Brain (organoid and tissue), 16 donors: ENCODE measurements at places on chromosomes 2 and 18. TPM values are rescaled to one million over a fixed set of nuclear protein-coding genes. Genes with fewer than 3 reads are reported as not detected.
A peak's percentile ranks its signal among the peaks of the same experiment; 100 is the strongest.

GRCh38 chr2:136357007-136357380 is 239.0 kb upstream of the CXCR4 start:
- peak; percentile 82 for DNase-seq

DNA sequence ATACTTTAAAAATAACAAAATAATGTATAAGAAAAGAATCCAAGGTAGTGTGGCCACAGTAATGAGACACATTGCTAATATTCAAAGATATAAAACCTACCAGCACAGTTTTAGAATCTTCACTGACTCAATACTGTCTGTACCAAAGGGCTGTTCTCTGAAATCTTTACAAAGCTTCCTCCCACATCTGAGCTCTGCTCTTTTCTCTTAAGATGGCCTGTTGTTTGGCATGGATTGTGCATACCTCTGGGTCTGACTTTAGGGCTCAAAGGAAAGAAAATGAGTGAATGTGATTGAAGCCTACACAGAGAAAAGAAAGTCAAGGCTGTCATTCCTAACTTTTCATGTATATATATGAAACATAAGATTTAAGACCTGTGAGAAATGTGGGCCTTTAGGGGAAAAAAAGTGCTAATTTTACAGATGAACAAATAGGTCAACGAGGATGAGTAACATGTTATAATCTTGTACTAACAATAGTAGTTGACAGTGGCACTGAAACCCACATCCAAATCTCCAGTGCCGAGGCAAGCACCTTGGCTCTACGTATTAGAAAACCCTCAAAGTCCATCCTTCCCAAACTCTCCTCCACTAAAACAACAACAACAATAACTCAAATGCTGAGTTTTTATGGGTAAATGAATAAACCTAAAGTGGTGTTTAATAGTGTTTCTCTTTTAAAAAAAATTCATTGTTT is 114.2 kb downstream of the ZNF521 start:
- no peak for DNase-seq

- DNase-seq, result peak; percentile 90
These were observed at the start of gene TSHZ1 for GRCh38 chr18:75210274-75211001. Gene TSHZ1, plus strand, starts transcription at chr18:75210797. Its CDS starts 1,080 bp downstream, at chr18:75211877.

GRCh38 chr2:29227935-29228675 is 112.9 kb downstream of the CLIP4 start:
- no peak for DNase-seq

GRCh38 chr2:47818777-47819176 is 35.8 kb downstream of the MSH6 start:
- DNase-seq, result no peak

DNA sequence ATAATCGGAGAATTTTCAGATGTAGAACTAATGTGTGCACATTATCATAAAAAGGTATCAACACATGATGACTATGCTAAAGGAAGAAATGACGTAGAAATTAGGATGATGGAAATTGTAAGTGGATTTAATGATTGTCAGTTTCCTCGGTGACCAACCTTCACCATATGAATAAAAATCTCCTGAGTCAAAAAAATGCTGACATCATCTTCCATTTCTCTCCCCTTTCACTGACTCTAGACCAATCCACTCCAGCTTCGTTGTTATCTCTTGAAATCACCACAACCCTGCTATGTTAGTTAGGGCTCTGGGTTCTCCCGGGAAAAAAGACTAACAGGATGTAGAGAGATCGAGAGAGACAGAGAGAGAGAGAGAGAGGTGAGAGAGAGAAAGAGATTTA is 204.8 kb upstream of the KYNU start:
- no peak for DNase-seq

GRCh38 chr18:48539406-48540250 is 797 bp downstream of the CTIF start:
- DNase-seq, result peak; percentile 81

- peak; percentile 55 for DNase-seq
These were observed 384.8 kb downstream of the GALR1 start for GRCh38 chr18:77634494-77634893.

Gene CPO
- not detected for polyA plus RNA-seq

GRCh38 chr18:50313031-50313607 is 25.6 kb upstream of the CXXC1 start:
- DNase-seq, result no peak

Gene HMSD
- polyA plus RNA-seq, result 5.3 TPM

Gene IL18R1
- polyA plus RNA-seq, result 0.31 TPM

DNA sequence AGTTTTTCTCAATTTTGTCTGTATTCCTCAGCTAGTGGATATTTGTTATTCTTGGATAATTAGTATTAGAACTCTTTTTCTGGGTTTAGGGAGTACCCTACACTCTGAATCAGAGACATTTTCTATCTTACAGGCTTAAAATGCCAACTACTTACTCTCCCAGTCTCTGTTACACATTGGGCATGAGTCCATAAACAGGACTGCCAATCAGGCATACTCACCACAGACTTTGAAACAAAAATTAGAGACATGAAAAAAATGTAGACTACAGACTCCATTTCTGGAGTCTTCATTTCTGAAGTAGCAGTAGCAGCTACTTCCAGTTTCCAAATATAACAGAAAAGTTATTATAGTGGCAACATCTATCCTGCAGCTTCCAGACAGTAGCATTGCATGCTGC is 279.7 kb downstream of the MBD5 start:
- DNase-seq, result no peak

DNA sequence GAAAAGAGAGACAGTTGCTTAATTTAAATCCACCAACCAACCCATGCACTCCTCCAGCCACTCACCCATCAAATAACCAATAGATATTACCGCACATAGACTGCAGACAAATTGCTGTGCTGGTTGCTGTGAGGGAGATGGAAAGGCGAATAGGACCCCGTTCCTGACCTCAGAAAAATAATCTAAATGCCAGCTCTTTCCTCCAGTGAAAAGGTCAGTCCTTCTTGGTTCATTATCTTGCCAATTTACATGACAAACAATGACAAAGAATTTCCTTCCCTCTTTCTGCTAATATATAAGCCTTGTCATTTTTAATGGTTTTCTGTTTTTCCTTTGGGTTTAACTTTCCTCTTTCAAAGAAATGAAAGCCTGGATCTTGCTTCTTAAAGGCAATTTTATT is 61.6 kb downstream of the MEP1B start:
- DNase-seq, result no peak

Gene LRRTM4
- 1.1 TPM for polyA plus RNA-seq

- no peak for DNase-seq
These were observed 44.9 kb downstream of the CYP27C1 start for GRCh38 chr2:127175041-127175721.

- DNase-seq, result no peak
These were observed 5.0 kb downstream of the TACR1 start for GRCh38 chr2:75194184-75194868.

DNA sequence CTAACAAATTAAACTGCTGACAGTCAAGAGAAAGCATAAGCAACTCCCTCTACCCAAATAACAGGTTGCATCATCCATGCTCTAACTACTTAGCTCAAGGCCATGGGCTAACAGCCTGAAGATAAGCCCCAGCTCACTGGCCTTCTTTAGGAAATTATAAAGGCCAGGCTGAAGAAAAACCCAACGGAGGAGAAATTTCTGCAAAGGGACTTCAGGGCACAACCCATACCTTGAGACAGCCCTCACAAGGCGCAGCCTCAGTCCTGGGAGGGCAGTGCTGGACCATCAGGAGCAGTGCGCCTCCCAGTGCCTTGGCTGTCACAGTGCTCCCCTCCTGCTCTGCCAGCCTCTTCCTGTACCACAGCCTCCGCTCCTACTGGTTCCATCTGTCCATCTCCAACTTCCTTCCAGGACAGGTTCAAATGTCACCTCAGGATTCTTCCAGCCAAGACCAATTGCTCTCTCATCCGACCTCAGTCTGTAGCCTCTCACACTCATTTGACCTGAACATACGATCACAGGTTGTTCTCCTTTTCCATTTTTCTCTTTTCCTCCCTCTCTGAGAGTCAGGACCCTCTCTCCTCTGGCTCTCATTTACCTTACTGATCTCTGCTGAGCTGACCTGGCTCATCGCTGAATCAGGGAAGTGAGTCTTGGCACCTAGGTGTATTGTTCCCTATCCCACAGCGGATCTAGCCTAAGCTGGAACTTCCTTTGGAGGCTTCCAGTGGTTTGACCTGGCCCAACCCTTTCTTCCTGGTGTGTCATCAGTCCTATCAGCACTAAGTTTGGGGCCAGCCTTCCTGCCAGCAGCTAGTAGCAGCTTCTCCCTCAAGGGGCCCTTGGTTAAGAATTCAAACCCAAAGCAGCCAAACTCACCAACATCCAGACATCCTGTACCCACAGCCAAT is 1.9 kb downstream of the MCFD2 start:
- no peak for DNase-seq

DNA sequence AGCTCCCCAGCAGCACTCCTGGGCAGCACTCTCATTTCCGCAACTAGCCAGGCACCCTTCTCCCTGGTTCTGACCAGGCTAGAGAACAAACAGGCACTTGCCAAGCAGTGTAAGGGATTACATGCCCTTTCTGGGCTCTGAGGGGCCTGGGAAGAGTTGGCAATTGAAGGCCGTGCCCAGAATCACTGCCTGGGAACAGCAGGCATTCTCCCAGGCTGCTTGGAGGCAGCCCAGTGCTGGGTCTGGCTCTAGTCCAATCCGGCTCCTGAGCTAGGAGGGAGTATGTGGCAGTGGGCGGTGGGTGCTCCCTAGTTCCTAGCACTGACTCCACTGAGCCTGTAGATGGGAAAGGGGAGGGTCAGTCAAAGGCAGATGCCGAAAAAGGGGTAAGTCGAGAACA is 34.1 kb upstream of the SP3 start:
- DNase-seq, result peak; percentile 65

- no peak for DNase-seq
These were observed 8.0 kb downstream of the PKDCC start for GRCh38 chr2:42055573-42056514.

- peak; percentile 89 for DNase-seq
These were observed 8.8 kb downstream of the GKN2 start for GRCh38 chr2:68943581-68944568.

GRCh38 chr2:2542966-2543611 is 212.0 kb upstream of the MYT1L start:
- DNase-seq, result peak; percentile 87

- no peak for DNase-seq
These were observed 108.2 kb upstream of the UBE2E3 start for GRCh38 chr2:180872255-180872654.

Gene ATRAID
- 176 TPM for polyA plus RNA-seq
